ENCODE measurements at places on chromosomes 7 and 10.
A peak's percentile ranks its signal among the peaks of the same experiment; 100 is the strongest.

- no peak for DNase-seq
- no peak overlapping the region for H3K4me3 ChIP-seq
- peaks cover 4% of the 10 kb centered on the region for H3K4me1 ChIP-seq
- H3K36me3 ChIP-seq, result peaks cover 40% of the 10 kb centered on the region
- no peak overlapping the region for H3K27ac ChIP-seq
Measured at GRCh38 chr7:134443396-134444070, 15.4 kb downstream of the AKR1B1 start.

DNA sequence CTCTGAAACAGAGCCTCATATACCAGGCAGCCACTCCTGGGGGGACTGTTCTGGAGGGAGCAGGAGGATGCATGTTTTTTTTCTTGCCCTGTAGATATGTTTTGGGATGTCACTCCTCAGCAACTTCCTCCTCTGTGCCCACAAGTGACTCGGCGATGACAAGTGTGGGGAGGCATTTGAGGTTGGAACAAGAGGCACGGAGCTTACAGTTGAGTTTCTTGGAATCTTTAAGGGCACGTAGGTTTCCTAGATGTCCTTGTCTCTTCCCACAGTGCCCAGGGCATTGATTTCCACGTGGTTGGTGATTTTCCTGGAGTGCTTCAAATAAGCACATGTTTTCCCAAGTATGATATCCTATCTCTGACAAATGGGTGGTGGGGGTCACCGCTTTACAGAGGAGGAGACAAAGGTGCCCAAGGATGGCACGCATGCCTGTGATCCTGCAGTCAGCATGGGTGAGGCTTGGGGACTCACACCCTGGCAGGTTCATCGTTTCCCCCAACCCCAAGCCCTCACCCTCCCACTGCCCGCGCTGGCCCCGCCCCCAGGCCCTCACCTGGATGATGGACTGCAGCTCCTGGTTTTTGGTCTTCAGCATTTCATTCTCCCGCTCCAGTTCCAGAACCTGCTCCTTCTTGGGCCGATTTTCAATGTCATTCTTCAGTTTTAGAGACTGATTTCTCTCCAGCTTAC lies 95.2 kb upstream of the GNA12 start:
- H3K27me3 ChIP-seq, result no peaks in the 10 kb centered on the region
- H3K27ac ChIP-seq, result peak overlapping the region; percentile 59
- peaks cover 65% of the 10 kb centered on the region for H3K36me3 ChIP-seq
- H3K4me3 ChIP-seq, result no peak overlapping the region
- no peak for DNase-seq

DNA sequence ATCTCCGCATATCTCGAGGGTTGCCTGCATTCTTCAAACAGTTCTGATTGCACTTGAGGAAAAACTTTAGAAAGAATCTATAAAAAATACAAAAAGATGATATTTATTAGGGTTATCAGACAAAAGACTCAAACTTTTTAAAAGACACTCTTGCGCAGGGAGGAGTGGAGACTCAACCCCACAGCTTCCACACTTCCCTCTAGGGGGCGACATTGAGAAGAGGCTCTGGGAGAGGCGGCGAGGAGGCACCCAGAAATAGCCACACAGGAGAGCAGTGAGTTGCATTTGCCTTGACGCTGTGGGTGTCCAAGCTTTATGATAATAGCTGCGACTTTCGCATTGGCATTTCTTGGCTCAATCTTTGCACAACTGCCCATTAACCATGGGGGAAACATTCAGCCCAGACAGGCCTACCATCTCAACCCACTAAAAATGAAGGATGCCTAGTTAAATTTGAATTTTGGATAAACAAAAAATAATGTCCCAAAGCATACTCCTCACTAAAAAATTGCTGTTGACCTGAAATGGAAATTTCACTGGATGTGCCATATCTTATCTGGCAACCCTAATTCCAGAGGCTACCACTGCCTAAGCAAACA lies 86.2 kb downstream of the EBF3 start:
- H3K4me3 ChIP-seq, result no peak overlapping the region
- DNase-seq, result peak; percentile 6
- H3K4me1 ChIP-seq, result no peaks in the 10 kb centered on the region

GRCh38 chr10:118596426-118597124 lies 1.1 kb upstream of the PRLHR start:
- no peaks in the 10 kb centered on the region for H3K36me3 ChIP-seq
- no peak overlapping the region for H3K27ac ChIP-seq
- H3K27me3 ChIP-seq, result peaks cover 40% of the 10 kb centered on the region
- no peak overlapping the region for H3K4me3 ChIP-seq

- no peak overlapping the region for H3K27ac ChIP-seq
- H3K4me3 ChIP-seq, result no peak overlapping the region
- no peaks in the 10 kb centered on the region for H3K4me1 ChIP-seq
Measured at GRCh38 chr10:48711830-48712229, 27.2 kb downstream of the WDFY4 start.

DNA sequence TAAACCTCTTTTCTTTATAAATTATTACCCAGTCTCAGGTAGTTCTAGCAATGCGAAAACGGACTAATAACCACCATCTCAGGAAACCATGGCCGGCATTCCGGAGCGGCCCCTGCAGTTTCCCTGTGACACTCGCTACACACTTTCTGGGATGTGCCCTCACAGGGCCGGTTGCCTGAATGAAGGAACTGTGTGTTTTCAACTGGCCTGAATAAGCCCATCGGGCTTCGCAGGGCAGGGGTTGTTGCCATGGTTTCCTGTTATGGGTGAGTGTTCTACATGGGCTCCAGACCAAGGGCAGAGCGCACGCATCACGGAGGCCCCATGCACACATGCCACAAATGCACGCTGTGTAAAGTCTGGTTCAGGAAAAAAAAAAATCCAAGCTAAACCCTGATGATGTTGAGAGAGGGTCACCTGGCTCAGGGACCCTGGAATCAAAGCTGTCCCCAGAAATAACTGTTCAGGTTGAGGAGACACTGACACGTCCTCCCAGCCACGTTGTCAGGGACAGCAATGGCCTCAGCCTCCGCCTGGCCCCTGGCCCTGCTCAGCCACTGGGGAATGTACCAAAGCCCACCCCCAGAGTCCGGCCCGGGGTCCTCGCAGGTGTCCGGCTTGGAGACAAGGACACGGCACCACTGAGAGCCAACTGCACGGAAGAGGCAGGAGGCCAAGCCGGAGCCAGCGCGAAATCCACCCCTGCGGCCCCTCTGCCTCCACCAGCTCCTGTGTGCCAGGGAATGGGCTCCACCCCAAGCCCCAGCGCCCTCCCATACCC lies 47.9 kb downstream of the STK32C start:
- H3K36me3 ChIP-seq, result no peaks in the 10 kb centered on the region
- no peak for DNase-seq
- H3K4me3 ChIP-seq, result no peak overlapping the region
- peaks cover 2% of the 10 kb centered on the region for H3K27me3 ChIP-seq

DNA sequence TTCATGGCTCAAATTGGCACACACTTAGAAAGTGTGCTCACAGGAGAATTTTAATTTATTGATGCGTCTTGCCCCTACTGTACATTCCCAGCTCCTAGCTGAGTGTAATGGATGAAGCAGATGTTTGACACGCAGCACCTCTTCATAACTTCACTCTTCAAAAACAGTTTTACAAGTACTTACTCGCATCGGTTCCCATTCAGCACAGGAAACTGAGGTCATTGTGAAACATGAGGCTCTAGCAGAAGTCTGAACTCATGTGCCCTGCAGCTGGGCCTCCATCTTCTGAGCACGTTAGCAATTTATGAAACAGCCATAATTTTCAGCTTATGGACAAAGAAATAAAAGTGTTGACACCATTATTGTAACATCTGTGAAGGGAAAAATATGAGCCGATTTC lies 558.9 kb upstream of the MGMT start:
- no peak overlapping the region for H3K27ac ChIP-seq
- peaks cover 7% of the 10 kb centered on the region for H3K27me3 ChIP-seq
- no peaks in the 10 kb centered on the region for H3K36me3 ChIP-seq
- DNase-seq, result no peak
- H3K4me1 ChIP-seq, result peaks cover 5% of the 10 kb centered on the region
- no peak overlapping the region for H3K4me3 ChIP-seq

- H3K36me3 ChIP-seq, result no peaks in the 10 kb centered on the region
- no peak for DNase-seq
- H3K27me3 ChIP-seq, result no peaks in the 10 kb centered on the region
- H3K27ac ChIP-seq, result no peak overlapping the region
Measured at GRCh38 chr10:81944609-81945008, 69.6 kb downstream of the NRG3 start.

- no peak for DNase-seq
- no peaks in the 10 kb centered on the region for H3K36me3 ChIP-seq
- H3K4me3 ChIP-seq, result no peak overlapping the region
- H3K27me3 ChIP-seq, result peaks cover 9% of the 10 kb centered on the region
Measured at GRCh38 chr10:47040681-47041080, 129.5 kb downstream of the PTPN20 start.

DNA sequence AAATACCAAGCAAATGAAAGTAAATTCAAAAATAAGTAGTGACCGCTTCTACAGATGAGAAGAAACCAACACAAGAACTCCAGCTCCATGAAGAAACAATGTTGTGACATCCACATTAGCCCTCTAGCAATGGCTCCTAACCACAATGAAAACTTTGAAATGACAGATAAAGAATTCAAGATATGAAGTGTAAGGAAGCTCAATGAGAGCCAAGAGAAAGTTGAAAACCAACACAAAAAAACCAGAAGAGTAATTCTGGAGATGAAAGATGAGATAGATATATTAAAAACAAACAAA lies 68.2 kb upstream of the DDC start:
- peaks cover 4% of the 10 kb centered on the region for H3K4me1 ChIP-seq
- H3K27ac ChIP-seq, result no peak overlapping the region
- no peak for DNase-seq
- H3K36me3 ChIP-seq, result no peaks in the 10 kb centered on the region
- no peak overlapping the region for H3K4me3 ChIP-seq
- peaks cover 17% of the 10 kb centered on the region for H3K27me3 ChIP-seq

DNA sequence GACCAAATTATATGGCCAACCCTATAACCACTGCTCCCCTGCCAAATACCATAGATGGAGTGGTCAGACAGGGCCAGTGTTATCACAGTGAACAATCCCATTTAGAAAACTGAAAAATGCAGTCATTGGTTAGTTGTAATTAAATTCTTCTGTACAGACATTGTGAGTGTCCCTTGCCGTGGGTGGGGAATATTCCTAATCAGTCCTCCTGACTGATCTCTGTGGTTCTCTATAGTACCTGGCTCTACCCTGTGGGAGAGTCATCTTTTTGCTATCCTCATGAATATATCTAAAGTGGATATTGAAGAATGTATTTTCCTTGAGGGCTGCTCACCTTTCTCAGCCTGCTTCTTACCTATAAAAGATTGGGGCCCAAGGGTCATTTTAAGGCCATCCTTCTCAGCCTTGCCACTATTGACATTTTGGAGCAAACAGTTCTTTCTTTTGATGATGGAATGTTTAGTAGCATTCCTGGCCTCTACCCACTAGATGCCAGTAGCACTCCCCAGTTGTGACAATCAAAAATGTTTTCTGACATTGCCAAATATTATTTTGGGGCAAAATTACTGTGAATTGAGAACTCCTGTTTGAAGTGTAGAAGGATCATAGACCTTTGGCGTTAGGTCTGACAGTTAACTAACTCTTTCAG lies 110.2 kb downstream of the MAPK8 start:
- no peak overlapping the region for H3K27ac ChIP-seq
- peaks cover 12% of the 10 kb centered on the region for H3K36me3 ChIP-seq
- no peak for DNase-seq
- H3K27me3 ChIP-seq, result no peaks in the 10 kb centered on the region

- H3K27me3 ChIP-seq, result no peaks in the 10 kb centered on the region
- peaks cover 6% of the 10 kb centered on the region for H3K36me3 ChIP-seq
- DNase-seq, result no peak
- H3K4me3 ChIP-seq, result peak overlapping the region; percentile 19
- no peaks in the 10 kb centered on the region for H3K4me1 ChIP-seq
- H3K27ac ChIP-seq, result no peak overlapping the region
Measured at GRCh38 chr7:977326-978048, 2.1 kb upstream of the COX19 start.

GRCh38 chr7:124071843-124072242 lies 39.0 kb upstream of the TMEM229A start:
- no peak overlapping the region for H3K27ac ChIP-seq
- H3K4me3 ChIP-seq, result no peak overlapping the region
- H3K27me3 ChIP-seq, result no peaks in the 10 kb centered on the region
- H3K36me3 ChIP-seq, result no peaks in the 10 kb centered on the region

GRCh38 chr7:134176037-134176350 lies 48.9 kb downstream of the LRGUK start:
- no peak overlapping the region for H3K4me3 ChIP-seq
- DNase-seq, result no peak
- H3K27ac ChIP-seq, result no peak overlapping the region
- H3K36me3 ChIP-seq, result no peaks in the 10 kb centered on the region
- H3K4me1 ChIP-seq, result peaks cover 13% of the 10 kb centered on the region

GRCh38 chr10:71770255-71770654 lies 3.1 kb downstream of the VSIR start:
- DNase-seq, result no peak
- peak overlapping the region; percentile 84 for H3K4me3 ChIP-seq
- H3K27me3 ChIP-seq, result no peaks in the 10 kb centered on the region
- peaks cover 34% of the 10 kb centered on the region for H3K36me3 ChIP-seq
- peak overlapping the region; percentile 90 for H3K27ac ChIP-seq

- peak; percentile 2 for DNase-seq
- no peak overlapping the region for H3K27ac ChIP-seq
- peaks cover 8% of the 10 kb centered on the region for H3K36me3 ChIP-seq
Measured at GRCh38 chr10:92242910-92243671, 47.8 kb downstream of the CPEB3 start.

DNA sequence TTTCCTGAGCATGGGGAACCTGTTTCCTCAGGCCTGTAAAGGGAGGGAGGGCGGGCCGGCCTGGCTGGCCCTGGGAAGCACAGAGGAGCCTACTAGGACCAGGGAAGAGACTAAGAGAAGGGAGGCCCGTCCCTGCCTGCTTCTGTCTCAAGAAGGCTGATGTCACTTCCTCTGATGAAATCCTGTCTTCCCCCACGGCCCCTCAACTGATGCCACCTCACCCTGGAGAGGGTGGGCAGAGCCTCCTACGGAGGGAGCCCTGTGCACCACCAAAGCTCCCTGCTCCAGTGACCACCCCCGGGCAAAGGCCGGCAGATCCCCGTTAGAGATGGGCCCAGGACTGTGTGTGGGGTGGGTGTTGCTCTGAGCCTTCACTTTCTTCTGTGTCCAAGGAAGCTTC lies 1.0 kb upstream of the PILRA start:
- H3K4me1 ChIP-seq, result peaks cover 31% of the 10 kb centered on the region
- peaks cover 2% of the 10 kb centered on the region for H3K36me3 ChIP-seq
- no peak overlapping the region for H3K4me3 ChIP-seq
- peak overlapping the region; percentile 71 for H3K27ac ChIP-seq
- no peak for DNase-seq
- H3K27me3 ChIP-seq, result no peaks in the 10 kb centered on the region

GRCh38 chr10:103416436-103417147 lies 20.2 kb downstream of the PDCD11 start:
- H3K4me1 ChIP-seq, result peaks cover 10% of the 10 kb centered on the region
- no peak overlapping the region for H3K4me3 ChIP-seq
- H3K27me3 ChIP-seq, result no peaks in the 10 kb centered on the region
- DNase-seq, result peak; percentile 39
- no peak overlapping the region for H3K27ac ChIP-seq

- no peak overlapping the region for H3K4me3 ChIP-seq
- peaks cover 30% of the 10 kb centered on the region for H3K27me3 ChIP-seq
- no peaks in the 10 kb centered on the region for H3K4me1 ChIP-seq
- no peaks in the 10 kb centered on the region for H3K36me3 ChIP-seq
- no peak overlapping the region for H3K27ac ChIP-seq
Measured at GRCh38 chr10:92773776-92774175, 74.5 kb upstream of the EXOC6 start.

GRCh38 chr7:3000566-3000965 lies 43.1 kb downstream of the CARD11 start:
- H3K27ac ChIP-seq, result no peak overlapping the region
- no peaks in the 10 kb centered on the region for H3K27me3 ChIP-seq
- DNase-seq, result no peak
- no peak overlapping the region for H3K4me3 ChIP-seq
- peaks cover 10% of the 10 kb centered on the region for H3K4me1 ChIP-seq

- no peaks in the 10 kb centered on the region for H3K27me3 ChIP-seq
- H3K27ac ChIP-seq, result no peak overlapping the region
- no peaks in the 10 kb centered on the region for H3K4me1 ChIP-seq
- H3K36me3 ChIP-seq, result no peaks in the 10 kb centered on the region
Measured at GRCh38 chr7:82017334-82017943, 247.6 kb upstream of the HGF start.

Data from activated T-helper 1 cell treated with anti-CD3 and anti-CD28 coated beads, Interleukin-12 subunit alpha, Interleukin-12 subunit beta, Interleukin-2, Interleukin-4 antibody, amounts not matched to agents 30 ng/mL and 10 ng/mL and 1 ng/mL, durations not matched to agents 14 hours and 24 hours and 36 hours (primary cell).